ENCODE measurements at places on chromosomes 7 and 10.

DNA sequence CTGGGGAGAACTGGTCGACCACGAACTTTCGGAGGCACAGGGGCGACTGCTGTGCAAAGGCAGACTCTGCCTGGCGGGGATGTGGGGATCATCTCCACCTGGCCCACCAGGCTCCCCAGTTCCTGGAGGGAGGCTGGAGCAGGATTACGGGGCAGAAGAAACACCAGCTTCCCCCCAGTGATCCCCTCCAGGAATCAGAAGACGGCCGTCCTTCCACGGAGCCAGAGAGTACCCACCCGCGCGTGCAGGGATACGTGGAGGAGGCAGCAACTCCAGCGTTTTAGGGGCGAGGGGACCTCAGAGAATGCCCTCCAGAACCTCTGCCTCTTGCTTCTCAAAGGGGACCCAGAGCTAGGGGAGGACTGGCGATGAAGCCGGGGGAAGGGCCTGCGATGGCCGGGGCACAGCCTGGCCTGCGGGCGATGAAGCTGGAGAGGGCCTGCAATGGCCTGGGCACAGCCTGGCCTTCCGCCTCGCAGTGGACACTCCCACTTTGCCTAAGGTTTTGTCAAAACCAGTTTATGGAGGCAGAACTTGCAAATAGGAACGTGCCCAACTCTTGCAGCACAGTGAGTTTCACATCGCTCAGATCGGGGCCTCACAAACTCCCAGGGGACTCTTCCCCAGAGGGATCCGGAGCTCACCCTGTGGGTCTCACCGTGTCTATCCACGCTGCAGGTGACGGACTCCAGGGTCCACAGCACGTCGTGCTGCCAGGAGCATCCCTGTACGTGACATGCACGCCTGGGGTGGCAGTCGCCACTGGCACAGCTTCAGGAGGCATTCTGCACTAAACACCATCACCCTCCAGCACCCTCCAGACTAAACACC, 77.9 kb upstream of the PDGFA start:
- no peak for DNase-seq

DNA sequence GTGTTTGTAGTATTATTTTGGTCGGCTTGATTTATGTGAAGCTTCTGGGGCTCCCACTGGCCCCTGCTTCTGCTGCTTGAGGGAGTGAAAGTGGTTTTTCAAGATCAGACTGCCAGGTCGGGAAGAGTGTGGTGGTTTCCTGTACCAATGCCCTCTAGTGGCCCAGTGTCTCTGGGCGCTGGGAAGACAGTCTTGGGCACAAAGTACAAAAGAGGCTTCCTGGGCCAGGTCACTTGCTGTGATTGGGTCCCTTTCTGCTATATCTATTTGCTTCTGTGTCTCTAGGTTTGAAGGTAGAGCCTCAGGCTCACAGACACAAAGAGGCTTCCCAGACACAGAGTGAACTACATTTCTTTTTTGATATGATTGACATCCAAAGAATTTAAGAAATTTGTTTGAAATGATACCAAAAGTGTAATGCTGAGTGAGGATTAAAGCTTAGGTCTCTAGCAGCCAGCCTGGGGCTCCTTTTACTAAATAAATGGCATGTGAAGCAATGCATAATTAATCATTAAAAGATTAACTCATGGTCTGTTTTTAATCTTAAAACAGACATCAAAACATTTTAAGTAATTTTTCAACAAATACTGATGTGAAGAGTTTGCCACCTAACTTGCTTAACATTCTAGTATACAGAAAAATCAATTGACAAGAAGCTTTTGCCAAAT, 36.3 kb downstream of the ABCB1 start:
- no peak for DNase-seq

- no peak for DNase-seq
These were observed 89.0 kb upstream of the PHYHIPL start for GRCh38 chr10:59087486-59087885.

DNA sequence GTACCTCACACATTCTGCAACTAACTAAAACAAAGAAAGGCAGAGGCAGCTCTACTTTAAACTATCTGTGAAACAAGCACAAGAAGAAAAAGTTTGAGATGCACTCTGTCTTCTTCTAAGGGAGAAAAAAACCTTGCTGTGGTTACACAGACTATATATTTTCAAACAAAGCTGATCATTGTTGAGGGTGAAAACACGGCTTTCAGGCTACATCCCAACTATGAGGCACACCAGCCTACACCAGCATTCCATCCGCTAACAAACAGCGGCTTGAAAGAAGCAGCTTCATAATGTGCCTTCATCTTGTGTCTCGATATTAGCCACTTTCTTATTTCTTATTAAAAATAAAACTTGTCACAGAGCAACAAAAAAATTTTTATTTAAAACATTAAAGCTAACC, 79.1 kb downstream of the USP6NL start:
- DNase-seq = no peak

Data from cortex of kidney (tissue), 1 donor.